Naive thymus-derived CD4-positive, alpha-beta T cell (primary cell): ENCODE measurements at places on chromosomes 1 and 21.
A peak's percentile ranks its signal among the peaks of the same experiment; 100 is the strongest.

GRCh38 chr1:84442256-84442655 is 36.8 kb upstream of the RPF1 start:
- peak; percentile 76 for DNase-seq

GRCh38 chr1:219350172-219350931 is 176.7 kb downstream of the LYPLAL1 start:
- DNase-seq: no peak

GRCh38 chr1:178665579-178665978 is 59.5 kb upstream of the RALGPS2 start:
- DNase-seq: no peak

- DNase-seq: no peak
Observed at GRCh38 chr1:25545767-25546166, 2.4 kb downstream of the LDLRAP1 start.

GRCh38 chr1:3013371-3014049 is 7.8 kb upstream of the ACTRT2 start:
- no peak for DNase-seq

DNA sequence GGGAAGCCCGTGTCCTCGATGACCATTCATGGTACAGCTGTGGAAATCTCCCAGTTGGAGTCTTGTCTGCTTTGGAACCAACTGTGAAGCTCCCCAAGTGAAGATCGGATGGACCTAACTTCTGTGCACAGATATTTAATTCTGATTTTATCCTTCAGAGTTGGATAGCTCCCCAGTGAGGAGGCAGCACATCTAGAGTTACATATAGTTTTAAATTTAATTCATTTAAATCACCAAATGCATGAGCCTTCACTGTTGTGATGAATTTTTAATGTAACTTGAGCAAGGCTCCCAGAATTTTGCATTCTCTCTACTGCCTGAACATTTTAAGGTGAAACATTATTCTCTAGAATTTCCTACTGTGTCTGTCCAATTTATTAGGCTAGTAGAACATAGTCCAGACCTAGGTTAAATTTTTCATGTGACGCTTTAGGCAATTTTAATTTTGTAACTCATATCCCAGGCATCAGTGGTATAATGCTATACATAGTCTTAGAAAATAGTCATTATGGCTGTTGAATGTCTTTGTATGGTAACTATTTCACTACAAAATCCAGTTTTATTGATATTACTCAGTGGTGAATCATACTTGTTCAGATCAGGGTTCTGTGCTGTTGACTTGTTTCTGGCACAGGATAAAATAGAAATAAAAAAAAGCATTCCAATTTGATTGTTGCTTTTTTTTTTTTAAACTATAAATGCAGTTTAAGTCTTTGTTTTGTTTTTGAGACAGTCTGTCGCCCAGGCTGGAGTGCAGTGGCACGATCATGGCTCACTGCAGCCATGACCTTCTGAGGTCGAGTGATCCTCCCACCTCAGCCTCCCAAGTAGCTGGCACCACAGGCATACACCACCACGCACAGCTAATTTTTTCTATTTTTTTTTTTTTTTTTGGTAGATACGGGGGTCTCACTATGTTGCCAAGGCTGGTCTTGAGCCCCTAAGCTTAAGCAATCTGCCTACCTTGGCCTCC is 66.9 kb downstream of the PRDM2 start:
- DNase-seq: no peak

- no peak for DNase-seq
Observed at GRCh38 chr1:109257682-109258421, 8.5 kb downstream of the CELSR2 start.

- DNase-seq: no peak
Observed at GRCh38 chr1:93620841-93621210, 60.8 kb downstream of the BCAR3 start.

DNA sequence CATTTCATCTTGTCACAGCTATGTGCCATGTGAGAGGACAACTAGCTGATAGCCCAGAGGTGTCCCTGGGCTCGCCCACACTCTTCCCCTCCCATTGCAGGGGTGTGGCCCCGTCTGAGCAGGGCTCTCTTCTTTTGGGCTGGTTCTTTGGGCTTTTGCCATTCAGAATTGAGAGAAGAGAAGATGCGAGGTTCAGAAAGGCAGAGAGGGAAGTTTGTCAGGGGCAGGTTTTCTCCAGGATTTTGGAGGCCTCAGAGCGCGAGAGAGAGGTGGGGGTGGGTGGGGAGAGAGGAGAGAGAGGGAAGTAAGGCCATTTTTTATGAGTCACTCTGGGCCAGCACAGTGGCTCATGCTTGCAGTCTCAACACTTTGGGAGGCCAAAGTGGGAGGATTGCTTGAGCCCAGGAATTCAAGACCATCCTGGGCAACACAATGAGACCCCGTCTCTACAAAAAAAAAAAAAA is 5.2 kb downstream of the IFI6 start:
- no peak for DNase-seq

- DNase-seq: peak; percentile 20
Observed at GRCh38 chr1:147541672-147542568, 619 bp downstream of the BCL9 start.

DNA sequence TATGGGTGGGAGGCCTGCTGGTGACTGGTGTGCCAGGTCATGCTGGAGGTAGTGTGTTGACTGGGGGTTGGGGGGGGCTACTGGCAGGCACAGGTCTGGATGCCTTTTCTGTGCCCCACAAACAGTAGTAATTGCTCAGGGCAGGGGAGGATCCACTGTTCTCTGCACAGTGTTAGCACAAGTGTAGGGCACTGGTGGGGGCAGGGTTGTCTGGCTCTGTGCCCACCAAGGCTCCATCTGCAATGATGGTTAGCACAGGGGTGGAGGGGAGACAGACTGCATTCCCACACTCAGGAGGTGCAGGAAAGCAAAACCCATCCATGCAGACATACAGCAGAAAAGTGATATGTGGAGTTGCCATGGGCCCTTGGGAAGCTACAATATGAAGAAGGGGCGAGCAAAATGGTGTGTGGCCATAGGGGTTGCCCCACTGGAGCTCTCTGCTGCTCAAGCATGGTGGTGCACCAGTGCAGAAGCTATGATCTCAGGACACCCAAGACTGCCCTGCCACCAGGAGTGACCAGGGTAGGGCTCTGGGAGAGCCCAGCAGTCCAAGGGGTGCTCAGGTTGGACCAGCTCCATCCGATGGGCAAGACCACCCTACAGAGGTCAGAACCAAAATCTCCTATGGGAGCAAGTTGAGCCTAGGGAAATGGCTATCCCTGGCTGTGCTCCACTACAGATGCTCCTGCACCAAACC is 122.2 kb upstream of the KCTD3 start:
- no peak for DNase-seq

DNA sequence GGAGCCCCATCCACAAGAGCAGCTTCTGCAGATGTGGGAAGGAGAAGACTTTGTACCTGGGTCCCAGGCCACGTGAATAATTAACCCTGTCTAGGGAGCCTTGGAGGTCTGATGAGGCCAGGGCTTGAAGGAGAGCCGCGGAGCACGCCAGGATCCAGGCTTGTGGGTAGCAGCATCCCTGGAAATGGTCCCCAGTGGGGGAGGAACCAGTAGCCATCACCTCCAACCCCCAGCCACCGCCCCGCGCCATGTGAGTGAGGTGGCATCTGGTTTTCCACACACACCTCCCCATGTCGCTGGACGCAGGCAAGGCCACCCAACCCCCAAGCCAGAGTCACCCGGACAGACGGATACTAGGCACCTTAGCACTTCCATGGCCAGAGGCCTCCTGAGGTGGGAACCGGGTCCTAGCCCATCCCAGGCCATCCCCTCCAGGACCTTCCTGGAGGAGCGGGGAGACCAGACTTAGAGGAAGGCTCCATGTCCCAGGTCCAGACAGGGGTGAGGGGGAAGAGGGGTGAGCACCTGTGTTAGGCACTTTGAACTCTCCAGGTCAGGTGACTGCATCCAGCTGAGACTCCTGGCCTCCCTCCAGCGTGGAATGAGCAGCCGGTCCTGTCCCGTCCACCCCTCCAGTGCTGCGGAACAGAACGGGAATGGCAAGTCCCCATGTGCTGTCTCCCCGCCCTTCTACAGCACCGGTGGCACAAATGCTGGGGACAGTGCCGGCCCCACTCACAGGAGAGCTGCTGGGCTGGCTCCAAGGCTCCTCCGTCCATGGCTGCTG is 53.2 kb downstream of the RIPK4 start:
- no peak for DNase-seq

DNA sequence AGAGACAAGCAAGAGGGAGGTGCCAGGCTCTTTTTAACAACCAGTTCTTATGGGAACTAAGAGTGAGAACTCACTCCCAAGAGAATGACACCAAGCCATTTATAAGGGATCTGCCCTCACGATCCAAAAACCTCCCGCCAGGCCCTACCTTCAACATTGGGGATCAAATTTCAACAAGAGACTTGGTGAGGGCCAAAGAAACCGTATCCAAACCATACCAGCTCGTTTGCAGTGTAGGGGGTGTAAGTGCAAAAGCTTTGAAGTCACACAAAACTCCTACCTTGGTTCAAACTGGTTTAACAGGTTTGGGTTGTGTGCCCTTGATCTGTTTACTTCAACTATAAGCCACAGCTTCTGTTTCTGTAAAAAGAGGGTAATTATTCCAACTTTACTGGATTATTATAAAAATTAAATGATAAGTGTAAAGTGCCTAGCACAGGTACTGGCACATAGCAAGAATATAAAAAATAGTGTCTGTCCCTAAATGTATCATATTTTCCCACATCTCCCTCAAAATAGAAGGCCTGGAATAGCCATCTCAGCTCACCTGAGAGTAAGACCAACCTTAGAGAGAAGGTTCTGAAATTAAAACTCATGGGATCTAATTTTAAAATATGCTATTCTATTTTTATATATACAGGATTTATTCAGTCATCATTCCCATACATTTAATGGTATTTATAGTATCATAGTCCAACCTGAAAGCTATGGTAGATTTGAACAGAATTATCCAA is 7.0 kb upstream of the USP25 start:
- no peak for DNase-seq

DNA sequence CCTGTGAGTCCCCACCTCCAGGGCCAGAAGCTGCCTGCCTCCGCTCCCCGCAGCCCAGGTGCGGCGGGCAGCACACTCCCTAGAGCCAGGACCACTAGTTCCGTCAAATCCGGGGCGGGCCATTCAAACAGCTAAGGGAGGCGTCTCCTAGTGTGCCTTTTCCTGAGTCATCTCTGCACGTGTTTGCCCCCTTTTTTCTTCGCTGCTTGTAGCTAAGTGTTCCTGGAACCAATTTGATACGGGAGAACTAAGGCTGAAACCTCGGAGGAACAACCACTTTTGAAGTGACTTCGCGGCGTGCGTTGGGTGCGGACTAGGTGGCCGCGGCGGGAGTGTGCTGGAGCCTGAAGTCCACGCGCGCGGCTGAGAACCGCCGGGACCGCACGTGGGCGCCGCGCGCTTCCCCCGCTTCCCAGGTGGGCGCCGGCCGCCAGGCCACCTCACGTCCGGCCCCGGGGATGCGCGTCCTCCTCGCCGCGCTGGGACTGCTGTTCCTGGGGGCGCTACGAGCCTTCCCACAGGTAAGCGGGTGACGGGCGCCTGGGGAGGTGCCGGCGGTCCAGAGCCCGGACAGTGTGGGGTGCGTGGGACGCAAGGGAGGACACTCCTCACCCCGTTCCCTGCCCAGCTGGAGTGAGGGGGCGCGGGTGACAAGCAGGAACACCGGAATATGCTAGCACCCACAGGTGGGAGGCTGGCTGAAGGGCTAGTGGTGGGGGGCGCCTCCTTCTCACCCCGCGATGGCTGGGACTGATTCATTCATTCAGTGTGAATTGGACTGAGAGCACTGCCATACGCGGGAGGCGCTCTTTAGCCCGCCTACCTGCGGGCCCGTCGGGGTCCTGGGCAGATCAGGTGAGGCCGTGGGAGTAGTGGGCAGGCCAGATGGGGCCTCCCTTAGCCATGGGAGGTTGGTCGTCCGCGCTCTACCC is at the start of gene TNFRSF8:
TNFRSF8 (plus strand) TSS at position 163 of the 932 bp plus-strand sequence; CDS start at position 459, 296 bp downstream.
- DNase-seq: no peak

DNA sequence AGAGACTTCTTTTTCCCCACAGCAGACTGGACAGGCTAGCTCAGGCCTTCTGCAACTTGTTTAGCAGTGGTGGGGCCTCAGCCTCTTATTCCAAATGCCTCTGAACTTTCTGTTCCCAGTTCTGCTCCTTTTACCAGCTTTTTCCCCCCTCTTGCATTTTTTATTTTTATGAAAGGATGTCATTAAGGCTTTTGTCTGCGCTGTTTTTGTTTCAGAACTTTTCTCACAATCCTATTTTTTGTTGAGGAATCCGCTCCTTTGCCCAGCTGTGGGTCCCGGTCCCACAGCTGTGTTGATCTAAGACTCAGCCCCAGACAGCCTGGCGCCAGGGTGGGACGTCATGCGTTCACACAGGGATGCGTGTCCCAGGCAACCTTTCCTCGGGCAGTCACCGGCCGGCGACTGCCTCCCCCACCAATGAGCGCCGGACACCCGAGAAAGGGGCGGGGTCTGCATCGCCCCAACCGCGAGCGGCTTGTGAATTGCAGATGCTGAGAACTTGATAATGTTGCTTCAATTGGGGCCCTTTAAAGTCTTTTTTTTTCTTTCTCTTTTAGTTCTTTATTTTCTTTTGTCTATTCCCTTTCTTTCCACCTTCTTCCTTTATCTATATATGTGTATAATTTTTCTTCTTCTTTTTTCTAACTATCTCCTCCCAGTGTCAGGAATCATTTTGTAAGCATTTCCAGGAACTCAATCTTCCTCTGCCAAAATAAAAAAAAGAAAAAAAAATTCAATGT is 3.0 kb upstream of the ID3 start:
- DNase-seq: no peak
